ENCODE measurements at places on chromosomes 1 and 21.

GRCh38 chr1:154344977-154345837 lies 19.9 kb downstream of the ATP8B2 start:
- no peak for DNase-seq

DNA sequence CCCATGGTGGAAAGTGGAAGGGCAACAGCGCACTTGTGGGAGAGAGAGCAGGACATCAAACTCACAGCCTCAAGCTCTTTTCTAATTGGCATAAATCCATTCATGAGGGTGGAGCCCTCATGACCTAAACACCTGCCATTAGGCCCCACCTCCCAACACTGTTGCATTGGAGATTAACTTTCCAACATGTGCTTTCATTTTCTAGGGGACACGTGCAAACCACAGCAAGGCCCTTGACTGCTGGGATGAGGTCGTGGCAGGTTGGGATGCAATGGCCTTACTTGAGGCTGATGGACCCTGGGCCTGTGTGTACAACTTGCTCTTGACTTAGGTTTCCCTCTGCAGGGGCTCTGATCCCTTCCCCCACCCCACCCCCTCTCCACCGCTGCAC lies 35.9 kb upstream of the NEK2 start:
- no peak for DNase-seq

DNA sequence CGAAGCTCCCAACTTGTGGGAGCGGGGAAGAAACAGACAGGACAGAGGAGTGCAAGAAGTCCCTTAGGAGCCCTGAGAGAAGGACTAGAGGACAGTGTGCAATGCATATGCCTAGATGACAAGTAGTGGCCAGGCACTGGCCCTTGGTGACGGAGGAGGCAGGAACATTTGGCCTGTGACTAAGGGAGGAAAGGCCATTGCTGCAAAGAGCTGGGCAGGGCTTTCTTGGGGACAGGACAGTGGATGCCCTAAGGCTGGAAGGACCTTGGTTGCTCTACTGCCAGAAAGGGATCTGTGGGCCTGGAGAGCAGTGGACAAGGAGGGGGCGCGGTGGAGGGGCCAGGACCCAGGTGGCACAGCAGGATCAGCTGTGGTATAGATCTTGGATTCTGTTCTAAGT lies 481.3 kb downstream of the CAMTA1 start:
- DNase-seq, result no peak

- no peak for DNase-seq
Observed at GRCh38 chr1:200146100-200146499, 118.6 kb downstream of the NR5A2 start.

- DNase-seq, result no peak
Observed at GRCh38 chr1:247441606-247442005, 16.3 kb downstream of the OR2B11 start.

DNA sequence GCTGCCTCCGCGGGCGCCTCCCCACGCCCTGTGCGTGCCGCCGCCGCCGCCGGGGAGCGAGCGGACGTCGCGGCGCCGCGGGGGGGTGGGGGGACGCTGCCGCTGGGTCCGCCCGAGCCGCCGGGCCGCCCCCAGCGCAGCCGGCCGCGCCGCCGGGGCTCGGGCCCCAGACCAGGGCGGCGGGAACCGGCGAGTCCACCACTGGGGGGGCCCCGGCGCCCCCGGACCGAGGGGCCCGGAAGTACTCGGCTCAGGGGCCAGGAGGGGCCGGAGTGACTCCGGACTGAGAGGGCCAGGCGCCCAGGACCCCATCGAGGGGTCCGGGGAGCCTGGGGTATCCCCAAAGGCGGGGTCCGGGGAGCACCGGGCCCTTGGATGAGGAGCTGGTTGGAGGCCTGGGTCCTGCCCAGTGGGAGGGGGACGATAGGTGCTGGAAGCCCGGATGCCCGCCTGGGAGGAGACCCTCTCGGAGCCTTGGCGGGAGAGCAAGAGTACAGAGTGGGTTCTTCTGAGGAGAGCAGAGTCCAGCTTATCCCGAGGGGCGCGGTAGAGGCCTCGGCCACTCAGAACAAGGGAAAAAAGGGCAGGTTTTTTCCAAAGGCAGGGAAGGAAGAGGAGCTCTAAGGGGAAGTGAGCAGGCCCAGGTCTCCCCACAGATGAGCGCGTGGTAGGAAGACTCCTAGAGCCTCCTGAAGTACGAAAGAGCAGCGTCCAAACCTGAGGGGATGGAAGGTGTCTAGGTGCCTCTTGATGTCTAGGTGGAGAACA lies 556 bp downstream of the GMEB1 start:
- DNase-seq, result peak; percentile 41

DNA sequence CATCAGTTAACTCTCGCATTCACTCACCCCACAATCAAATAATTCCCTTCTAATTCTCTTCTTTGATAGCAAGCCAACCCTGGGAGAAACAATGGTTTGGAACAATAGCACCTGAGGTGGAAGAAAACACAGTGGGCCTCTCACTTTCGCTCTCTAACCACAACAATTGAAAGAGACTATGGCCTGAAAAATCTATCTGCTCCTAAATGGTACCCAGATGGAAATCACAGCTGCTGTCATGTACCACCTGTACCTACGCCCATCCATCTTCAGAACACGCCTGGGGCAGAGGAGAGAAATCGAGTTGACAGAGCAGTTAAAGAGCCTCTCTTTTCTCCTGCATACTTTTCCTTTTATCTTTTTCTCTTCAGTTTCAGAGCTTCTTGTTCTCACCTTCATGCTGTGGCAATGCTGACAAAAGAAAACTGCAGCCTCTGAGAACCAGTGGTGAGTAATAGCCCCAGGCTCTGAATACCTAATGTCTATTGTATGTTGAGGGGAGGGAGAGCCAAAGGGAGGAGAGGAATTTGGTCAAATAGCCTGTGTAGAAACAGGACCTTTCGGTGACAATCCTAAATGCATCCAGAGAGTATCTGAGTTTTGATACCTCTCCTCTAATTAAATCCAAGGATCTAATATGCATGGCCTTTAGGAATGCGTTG lies 57.7 kb downstream of the ZC3H11B start:
- peak; percentile 70 for DNase-seq

DNA sequence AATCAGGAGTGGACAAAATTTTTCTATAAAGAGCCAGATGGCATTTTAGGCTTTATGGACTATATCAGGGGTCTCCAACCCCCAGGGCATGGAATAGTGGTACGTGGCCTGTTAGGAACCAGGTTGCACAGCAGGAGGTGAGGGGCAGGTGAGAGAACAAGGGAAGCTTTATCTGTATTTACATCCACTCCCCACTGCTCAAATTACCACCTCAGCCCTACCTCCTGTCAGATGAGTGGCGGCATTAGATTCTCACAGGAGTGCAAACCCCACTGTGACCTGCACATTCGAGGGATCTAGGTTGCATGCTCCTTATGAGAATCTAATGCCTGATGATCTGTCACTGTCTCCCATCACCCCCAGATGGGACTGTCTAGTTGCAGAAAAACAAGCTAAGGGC lies 13.9 kb downstream of the PHTF1 start:
- no peak for DNase-seq

DNA sequence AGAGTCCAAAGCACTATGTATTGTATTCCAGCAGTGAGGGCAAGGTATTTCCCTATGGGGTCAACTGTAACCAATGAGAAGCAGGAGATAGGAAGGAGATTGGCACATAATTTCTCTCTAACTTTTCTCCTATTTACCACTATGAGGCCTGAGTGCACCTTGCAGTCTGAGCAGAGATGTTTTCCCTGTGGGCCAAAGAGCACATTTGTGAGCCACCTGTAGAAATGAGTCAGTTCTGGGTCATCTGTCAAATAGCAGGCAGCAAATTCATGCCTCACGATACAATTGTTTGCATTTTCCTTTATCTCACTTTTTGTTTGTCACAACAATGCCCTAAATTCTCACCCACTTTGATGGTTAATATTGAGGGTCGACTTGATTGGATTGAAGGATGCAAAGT lies 547.2 kb upstream of the NCAM2 start:
- peak; percentile 4 for DNase-seq

Measured in foreskin keratinocyte (primary cell).